Esophagus squamous epithelium (tissue), 5 donors: ENCODE measurements at places on chromosomes 2 and 18.

DNA sequence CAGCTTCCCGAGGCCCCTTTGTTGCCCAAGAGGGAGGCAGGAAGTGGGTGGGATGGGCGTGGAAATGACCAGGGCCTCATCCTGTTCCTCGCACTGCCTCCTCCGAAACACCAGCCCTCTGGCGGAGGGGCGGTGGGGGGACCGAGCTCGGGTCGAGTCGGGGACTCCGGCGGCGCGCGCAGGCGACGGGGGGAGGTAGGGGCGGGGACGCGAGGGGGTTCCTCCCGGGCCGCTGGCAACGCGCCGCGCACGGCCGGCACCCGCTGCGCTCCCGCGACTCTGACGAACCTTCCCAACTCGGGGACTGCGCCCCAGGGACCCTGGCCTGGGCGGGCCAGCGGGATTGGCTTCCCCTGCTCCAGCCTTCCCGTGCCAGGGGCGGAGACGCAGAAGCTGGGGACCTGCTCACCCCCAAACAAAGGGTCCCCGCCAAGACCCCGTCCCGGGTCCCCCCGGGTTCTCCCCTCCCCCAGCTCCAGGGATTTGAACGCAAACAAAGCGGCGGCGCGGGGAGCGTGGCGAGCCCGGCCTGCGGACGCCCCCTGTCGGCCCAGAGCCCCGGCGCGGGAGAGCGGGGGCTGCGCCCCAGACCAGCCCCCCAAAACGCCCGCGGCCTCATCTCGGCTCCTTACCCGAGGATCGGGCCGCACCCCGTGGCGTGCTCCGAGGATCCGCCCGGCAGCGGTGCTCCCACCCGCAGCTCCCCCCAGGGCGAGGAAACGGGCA lies 1.2 kb downstream of the SEMA4C start:
- no peak for DNase-seq

DNA sequence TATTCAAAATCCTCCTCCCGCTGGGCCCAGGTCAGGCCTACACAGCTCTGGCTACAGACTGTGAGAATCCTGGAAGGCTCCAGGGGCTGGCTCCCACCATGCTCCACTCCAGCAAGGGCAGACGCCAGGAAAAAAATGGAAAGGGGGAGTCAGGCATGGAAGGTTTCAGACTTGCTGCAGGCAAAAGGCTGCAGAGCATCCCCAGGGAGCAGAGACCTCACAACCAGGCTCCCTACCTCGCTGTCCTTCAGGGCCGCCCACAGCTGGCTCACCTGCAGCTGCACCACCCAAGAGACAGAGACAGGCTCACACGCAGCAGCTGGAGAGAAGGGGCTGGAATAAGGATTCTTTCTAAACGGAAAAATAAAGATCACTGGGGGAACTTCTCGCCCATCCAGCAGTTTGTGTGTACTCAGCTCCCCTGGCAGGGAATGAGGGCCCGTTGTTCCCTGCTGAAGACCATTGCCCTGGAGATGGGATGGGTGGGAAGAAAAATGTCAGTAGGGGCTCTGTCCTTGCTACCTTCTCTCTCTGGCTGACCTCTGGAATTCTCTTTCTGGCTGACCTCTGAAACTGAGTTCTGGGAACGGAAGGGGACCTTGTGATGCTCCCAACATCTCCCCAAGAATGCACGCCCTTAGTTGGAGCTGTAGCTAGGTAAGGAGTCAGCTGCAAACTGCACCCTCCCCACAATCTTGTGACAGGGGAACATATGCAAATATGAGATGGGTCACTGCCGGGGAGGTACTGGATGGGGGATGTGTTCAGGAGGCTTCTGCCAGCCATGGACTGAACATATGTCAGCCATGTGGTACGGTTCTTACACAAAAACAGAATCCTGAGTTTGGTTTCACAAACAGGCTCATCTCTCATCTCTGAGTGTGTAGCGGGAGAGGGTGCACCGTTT lies 34.5 kb downstream of the BCL2 start:
- DNase-seq: no peak

DNA sequence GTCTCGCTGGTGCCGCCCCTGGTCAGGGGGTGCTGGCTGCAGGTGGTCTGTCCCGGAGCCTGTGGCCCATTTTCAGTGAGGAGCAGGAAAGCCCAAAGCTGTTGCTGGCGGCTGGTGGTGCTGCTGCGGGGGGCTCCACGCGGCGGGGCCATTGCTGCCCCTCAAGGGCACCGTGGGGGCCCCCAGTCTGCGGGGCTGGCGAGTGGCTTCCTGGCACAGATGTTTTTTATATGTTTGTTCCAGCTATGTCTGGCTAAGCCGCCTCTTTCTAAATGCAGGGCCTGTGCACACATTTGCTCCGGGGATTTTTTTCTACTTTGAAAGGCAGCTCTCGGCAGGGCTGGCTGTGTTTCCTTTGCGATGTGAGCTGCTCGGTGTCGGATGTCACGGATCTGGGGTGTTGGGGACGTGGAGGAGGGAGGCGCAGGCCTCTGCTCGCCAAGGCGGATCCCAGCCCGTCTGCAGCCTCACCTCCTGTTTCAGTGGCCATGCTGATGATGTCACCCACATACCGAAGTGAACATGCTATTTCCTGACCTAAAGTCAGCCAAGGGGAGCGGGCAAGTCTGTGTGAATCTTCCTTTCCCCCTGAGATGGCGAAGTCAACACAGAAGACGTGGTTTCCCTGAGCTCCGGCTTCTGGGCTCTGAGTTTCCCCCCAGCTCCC lies 112.0 kb upstream of the CTDP1 start:
- no peak for DNase-seq

DNA sequence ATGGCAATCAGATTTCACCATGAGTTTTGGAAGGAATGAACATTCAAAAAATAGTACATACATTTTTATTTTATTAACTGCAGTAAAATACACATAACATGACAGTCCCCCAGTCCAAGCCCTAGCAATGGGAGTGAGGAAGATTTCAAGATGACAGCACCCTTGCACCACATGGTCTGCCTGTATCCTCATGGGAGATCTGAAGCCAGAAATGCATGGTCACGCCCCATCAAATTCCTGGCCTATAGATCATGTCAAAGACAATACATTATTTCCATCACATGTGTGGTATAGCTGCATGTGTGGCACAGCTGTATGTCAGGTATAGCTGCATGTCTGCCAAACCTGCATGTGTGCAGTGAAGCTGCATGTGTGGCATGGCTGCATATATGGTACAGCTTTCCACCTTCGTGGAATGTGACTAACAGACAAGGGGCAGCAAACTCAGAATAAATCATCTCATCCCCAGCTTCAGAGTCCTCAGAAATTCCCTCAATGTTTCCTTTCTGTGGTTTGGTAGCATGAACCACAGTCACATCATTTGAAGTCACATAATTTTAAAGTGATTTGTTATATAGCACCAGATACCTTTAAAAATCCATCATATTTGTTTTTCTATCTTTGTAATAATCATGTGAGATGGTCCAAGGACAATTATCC lies 518.2 kb upstream of the SOX11 start:
- no peak for DNase-seq

GRCh38 chr18:70296289-70296688 lies 7.4 kb downstream of the SOCS6 start:
- no peak for DNase-seq

DNA sequence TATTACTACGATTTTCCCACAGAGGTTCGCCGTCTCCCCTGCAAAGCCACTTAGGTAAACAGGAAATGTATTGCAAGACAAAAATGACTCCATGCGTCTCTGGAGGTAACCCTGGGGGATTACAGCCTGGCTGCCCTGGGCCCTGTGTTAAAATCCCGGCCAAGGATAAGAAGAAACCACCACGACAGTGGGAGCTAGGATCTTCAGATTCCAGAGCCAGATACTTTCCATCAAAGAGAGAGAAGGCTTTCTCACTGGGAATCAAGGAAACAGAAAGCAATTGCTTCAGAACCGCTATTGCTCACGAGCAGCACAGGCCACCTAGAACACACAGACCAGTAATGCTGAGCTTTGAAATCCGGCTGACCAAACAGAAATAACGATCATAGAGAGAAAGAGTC lies 97.9 kb upstream of the ZNF516 start:
- DNase-seq: no peak

- DNase-seq: no peak
These were observed 87.7 kb upstream of the LRP1B start for GRCh38 chr2:142218471-142218870.

DNA sequence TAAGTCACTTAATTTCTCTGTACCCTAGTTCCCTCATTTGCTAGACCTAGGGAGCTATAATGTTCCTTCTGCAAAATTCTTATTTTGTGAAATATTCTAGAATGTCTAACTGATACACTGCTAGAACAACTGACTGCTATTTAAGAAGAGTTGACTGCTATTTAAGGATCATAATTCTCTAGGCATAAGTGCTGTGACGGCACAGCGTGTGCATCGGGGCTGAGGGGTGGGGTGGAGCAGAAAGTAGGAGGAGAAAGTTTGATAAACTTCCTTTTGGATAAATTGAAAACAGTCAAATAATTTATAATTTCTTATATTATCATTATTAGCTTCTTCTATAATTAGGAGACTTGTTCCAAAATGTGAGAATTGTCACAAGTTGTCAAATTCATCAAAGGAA lies 10.4 kb upstream of the ACTR3 start:
- DNase-seq: no peak

- DNase-seq: no peak
These were observed 25.2 kb upstream of the GPR55 start for GRCh38 chr2:230949966-230950873.

DNA sequence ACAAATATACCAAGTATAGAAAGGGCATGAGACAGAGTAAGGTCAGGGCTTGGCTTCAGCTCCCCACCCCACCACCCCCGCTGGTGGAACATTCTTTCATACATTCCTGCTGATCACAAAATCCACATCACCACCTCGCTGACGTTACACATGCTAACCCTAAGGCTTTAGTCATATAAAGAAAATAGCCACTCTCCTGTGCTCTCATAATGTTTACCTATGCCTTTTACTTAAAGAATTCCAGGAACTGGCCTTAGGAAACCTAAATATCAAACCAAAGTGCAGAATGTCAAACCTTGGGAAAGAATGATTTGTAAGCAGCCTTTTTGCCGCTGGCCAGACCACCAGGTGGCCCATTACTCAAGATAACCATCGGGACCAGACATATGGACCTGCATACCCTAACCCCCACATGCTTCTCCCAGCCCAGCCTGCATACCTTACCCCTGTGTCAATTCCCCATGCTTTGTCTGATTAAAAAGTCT lies 136.3 kb upstream of the SLC39A10 start:
- DNase-seq: no peak

GRCh38 chr2:74894272-74894981 lies 60.5 kb downstream of the HK2 start:
- DNase-seq: no peak

- DNase-seq: no peak
These were observed 91.6 kb downstream of the BIN1 start for GRCh38 chr2:127015106-127015910.

GRCh38 chr18:57446322-57446721 lies 11.1 kb downstream of the ONECUT2 start:
- DNase-seq: no peak

GRCh38 chr2:152858594-152859265 lies 140.3 kb downstream of the ARL6IP6 start:
- no peak for DNase-seq

DNA sequence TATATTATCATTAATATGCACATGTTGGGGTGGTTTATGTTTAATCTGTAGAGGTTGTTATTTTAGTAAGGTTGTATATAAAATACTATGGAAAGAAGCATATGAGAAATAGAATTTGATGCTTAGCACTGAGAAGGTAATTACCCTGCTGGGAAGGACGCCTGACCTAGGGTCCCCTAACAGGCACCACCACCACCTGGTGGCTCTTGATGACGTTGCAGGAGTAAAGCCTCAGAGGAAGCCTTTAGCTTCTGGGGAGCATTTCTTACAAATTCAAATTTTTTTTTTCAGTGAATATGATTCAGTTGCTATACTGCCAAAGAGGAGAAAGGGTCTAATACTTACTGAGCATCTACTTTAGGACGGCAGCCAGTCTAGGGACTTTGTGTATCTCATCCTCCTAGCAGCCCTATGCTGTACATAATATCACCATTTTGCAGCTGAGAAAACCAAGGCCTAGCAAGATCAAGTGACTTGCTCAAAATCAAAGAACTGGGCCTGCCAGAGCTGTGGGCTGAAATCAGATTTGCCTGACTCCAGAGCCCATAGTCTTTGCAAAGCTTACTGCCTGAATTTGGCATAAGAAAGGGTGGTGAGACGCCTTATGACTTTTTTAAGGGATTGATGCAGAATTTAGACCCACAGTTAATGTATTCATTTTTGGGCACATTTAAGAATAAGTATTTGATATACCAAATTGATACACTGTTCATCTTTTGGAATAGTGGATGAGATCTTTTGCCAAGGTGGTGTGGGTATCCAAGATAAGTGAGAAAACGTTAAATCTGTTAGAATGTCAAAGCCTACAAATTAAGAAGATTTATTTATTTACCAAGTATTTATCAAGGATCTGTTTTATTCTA lies 78.8 kb upstream of the GAREM1 start:
- no peak for DNase-seq

DNA sequence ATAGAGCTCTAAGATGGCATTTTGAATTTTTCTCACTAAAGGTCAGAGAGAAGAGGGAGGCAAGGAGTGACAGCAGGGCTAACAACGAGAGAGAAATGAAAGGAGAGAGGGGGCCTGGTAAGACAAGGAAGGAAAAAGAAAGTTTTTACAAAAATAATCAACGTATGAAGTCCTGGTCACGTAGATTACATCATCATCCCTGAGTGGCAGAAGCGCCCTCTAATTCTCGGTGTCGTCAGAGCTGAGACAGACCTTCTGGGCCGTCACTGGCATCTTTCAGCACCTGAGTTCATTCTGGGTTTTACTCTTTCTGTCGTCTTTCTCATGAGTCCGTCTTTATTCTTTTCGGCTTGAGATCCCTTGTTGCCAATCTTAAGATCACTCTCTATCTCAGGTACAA lies 329.8 kb downstream of the ALK start:
- no peak for DNase-seq

DNA sequence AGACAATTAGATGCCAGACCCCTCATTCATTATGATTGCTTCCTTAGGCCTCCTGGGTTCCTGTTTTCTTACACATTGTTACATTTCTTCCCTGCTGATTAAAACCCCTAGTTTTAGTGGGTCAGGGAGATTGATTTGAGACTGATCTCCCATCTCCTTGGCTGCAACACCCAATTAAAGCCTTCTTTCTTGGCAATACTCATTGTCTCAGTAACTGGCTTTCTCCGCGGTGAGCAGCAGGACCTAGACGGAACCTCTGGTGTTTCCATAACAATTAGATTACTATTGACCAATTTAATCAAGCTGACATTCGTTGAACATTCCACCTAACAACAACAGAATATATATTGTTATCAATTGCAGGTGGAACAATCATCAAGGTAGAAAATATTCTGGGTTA lies 1676.4 kb upstream of the SLC39A10 start:
- no peak for DNase-seq
